ENCODE measurements at places on chromosomes 5 and 9. TPM values are rescaled to one million over a fixed set of nuclear protein-coding genes. Genes with fewer than 3 reads are reported as not detected.
A peak's percentile ranks its signal among the peaks of the same experiment; 100 is the strongest.

GRCh38 chr5:180399401-180400215 is 46.5 kb upstream of the GFPT2 start:
- H3K4me1 ChIP-seq, result no peaks in the 10 kb centered on the region
- H3K27me3 ChIP-seq, result peaks cover 2% of the 10 kb centered on the region
- H3K36me3 ChIP-seq, result no peaks in the 10 kb centered on the region
- DNase-seq, result no peak

Gene CA9
- total RNA-seq, result 1.5 TPM

Gene ADAMTSL1
- total RNA-seq, result 18.2 TPM

Gene EFNA5
- 8.8 TPM for total RNA-seq

Gene IL3
- not detected for total RNA-seq

Gene DBH
- total RNA-seq, result 0.08 TPM

GRCh38 chr9:133256686-133257091 is 18.3 kb downstream of the ABO start:
- H3K4me3 ChIP-seq, result peak overlapping the region; percentile 39
- H3K4me1 ChIP-seq, result peaks cover 23% of the 10 kb centered on the region
- peaks cover 14% of the 10 kb centered on the region for H3K36me3 ChIP-seq

- H3K27ac ChIP-seq, result no peak overlapping the region
- H3K4me1 ChIP-seq, result no peaks in the 10 kb centered on the region
- DNase-seq, result no peak
These were observed 16.5 kb upstream of the FBXL7 start for GRCh38 chr5:15483351-15484097.

- no peaks in the 10 kb centered on the region for H3K27me3 ChIP-seq
- DNase-seq, result no peak
- H3K27ac ChIP-seq, result no peak overlapping the region
- H3K36me3 ChIP-seq, result peaks cover 3% of the 10 kb centered on the region
These were observed 21.7 kb downstream of the PHF2 start for GRCh38 chr9:93597871-93598646.

GRCh38 chr5:130337179-130337888 is 433.1 kb downstream of the CHSY3 start:
- no peak overlapping the region for H3K4me3 ChIP-seq
- H3K4me1 ChIP-seq, result peaks cover 10% of the 10 kb centered on the region
- H3K36me3 ChIP-seq, result no peaks in the 10 kb centered on the region
- no peak for DNase-seq
- no peak overlapping the region for H3K27ac ChIP-seq
- H3K27me3 ChIP-seq, result no peaks in the 10 kb centered on the region

Gene PCDHB11
- 6.4 TPM for total RNA-seq

DNA sequence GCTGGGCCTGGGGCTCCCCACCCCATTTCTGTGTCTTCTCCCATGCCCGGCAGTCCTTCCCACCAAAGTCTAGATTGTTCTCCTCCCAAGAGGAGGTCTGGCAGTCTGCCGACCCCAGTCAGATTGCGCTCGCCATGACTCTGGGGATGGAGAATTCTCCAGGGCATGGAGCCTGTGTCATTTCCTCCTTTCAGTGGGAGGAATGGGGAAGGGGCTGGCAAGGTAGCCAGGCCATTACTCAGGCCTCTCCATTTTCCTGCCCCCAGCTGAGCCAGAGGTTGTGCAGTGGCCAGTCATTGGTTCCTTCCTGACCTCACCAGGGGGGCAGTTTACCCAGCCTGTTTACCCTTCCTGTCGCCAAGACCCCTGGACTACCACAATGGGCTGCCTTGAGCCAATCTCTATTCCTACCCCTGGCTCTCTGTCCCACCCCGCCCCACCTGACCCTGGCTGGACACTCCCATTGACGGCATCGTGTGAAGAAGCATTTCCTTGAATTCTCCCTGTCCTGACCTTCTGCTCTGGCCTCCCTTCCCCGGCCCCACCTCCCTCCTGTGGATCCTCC is 628 bp downstream of the SYNPO start:
- peaks cover 10% of the 10 kb centered on the region for H3K27me3 ChIP-seq
- peaks cover 22% of the 10 kb centered on the region for H3K4me1 ChIP-seq
- DNase-seq, result no peak
- no peak overlapping the region for H3K4me3 ChIP-seq
- H3K27ac ChIP-seq, result peak overlapping the region; percentile 57

DNA sequence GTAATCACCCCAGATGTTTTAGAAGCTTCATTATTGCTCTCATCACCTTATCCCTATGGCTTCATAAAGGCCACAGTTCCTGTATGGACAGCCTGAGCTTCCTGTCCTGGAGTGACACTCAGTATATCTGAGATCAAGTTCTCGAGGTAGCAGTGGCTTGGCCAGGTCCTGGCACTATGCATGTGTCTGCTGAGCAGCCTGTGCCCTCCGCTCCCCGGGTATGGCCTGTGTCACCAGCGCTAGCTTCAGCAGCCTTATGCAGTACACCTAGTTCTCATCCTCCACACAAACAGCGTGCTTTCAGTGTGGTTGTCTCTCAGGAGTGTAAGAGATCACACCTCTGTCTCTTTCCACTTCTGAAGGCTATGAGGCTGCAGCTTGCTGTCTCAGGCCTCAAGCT is 514.7 kb downstream of the DIRAS2 start:
- H3K27ac ChIP-seq, result no peak overlapping the region
- no peak for DNase-seq
- no peak overlapping the region for H3K4me3 ChIP-seq
- no peaks in the 10 kb centered on the region for H3K27me3 ChIP-seq

DNA sequence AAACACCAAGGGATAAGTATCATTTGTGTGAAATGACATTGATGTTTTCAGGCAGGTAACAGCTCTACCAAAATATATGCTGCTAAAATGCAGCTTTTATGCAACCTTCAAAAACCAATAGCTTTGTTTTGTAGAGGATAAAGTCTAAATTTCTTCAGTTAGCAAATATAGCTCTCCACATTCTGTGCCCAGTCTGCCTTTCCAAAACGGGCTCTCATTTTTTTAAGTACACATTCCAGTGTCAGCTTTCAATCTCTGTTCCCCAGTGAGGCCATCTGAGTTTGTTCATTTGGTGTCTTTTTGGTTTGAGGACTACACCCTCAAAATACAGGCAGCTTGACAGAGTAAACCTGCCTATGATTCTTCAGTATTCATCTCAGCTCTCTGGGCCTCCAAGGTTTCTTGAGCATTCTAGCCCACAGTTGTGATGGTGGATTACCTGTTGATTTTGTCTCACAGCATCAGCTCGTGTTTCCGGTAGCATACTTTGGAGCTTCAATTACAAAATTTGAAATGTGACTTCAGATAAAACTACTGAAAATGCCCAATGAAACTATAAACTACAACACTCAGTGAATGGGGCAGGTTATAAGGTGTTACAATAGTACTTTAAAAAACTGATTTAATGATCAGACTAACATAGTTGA is 55.7 kb downstream of the NR3C1 start:
- H3K27ac ChIP-seq, result no peak overlapping the region
- H3K27me3 ChIP-seq, result no peaks in the 10 kb centered on the region
- H3K4me3 ChIP-seq, result no peak overlapping the region
- no peak for DNase-seq
- H3K4me1 ChIP-seq, result no peaks in the 10 kb centered on the region

Gene FOXD4L5
- 0.10 TPM for total RNA-seq

DNA sequence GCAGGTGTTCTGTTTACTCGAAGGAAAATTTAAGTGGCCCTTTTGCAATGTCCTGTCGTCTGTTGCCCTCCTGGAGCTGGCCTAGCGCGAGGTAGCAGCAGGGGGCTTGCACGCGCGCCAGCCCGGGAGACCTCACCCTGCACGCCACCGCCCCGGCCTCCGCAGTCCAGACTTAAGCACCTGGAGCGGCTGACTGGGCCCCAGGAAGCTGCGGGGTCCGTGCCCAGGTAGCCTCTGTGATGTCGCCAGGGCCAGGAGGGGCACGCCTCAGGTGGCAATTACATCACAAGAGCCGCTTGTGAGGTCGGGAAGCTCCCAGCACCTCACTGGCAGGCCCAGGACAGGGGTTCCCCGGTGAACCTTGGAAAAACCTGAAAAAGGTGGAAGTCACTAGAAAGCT is at the start of gene SAXO1:
TSS of gene SAXO1 (minus strand) at position 195 of the 400 bp plus-strand sequence. CDS start 301 bp downstream, outside the sequence.
- DNase-seq, result no peak
- no peaks in the 10 kb centered on the region for H3K4me1 ChIP-seq
- peaks cover 4% of the 10 kb centered on the region for H3K36me3 ChIP-seq
- H3K4me3 ChIP-seq, result no peak within 1 kb of the TSS
- peaks cover 9% of the 10 kb centered on the region for H3K27me3 ChIP-seq
- no peak within 1 kb of the TSS for H3K27ac ChIP-seq

Gene LHX6
- 6.0 TPM for total RNA-seq

Gene CCDC187
- total RNA-seq, result 0.05 TPM

DNA sequence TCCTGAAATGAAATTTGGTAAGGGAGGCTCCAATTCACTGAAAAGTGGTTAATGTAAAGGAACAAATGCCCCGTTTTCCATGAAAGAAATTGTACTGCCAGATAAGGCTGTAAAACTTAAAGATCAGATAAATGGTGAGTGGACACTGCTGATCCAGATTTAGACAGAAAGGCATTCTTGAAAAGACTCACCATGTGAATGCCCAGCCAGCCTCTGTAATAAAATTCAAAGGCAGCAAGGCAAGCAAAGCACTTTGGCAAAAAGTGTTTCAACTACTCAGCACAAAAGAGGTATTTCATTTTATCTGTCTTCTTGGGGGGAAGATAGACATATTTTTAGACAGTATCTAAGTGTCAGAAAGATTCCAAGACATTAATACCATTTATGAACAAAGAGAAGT is 133.6 kb downstream of the MLLT3 start:
- no peak for DNase-seq
- no peak overlapping the region for H3K27ac ChIP-seq
- H3K4me3 ChIP-seq, result no peak overlapping the region
- no peaks in the 10 kb centered on the region for H3K36me3 ChIP-seq

- H3K4me1 ChIP-seq, result no peaks in the 10 kb centered on the region
- DNase-seq, result no peak
- H3K27me3 ChIP-seq, result peaks cover 1% of the 10 kb centered on the region
- peak overlapping the region; percentile 60 for H3K4me3 ChIP-seq
- H3K36me3 ChIP-seq, result peaks cover 77% of the 10 kb centered on the region
These were observed 67.8 kb downstream of the DROSHA start for GRCh38 chr5:31464081-31464480.

Gene NPR3
- total RNA-seq, result 73.3 TPM

Gene ZNG1F
- 8.2 TPM for total RNA-seq

DNA sequence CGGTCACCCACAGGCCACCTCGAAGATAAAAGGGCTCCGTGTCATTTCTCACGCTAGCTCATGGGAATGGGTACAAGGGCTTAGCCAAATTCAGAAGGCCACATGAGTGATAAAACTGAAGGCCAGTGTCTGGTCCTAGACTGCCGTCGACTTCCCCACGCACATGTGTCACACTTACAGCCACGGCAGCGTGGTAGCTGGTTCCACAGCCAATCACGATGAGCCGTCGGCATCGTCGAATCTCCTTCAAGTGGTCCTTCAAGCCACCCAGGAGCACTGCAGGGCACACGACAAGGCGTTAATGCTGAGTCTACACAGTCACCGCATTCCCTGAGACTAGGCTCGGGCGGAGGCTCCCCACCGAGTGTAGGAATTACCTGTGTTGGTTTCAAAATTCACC is 24.7 kb upstream of the MAPK9 start:
- no peaks in the 10 kb centered on the region for H3K4me1 ChIP-seq
- no peak for DNase-seq
- H3K27me3 ChIP-seq, result peaks cover 4% of the 10 kb centered on the region
- H3K27ac ChIP-seq, result no peak overlapping the region

DNA sequence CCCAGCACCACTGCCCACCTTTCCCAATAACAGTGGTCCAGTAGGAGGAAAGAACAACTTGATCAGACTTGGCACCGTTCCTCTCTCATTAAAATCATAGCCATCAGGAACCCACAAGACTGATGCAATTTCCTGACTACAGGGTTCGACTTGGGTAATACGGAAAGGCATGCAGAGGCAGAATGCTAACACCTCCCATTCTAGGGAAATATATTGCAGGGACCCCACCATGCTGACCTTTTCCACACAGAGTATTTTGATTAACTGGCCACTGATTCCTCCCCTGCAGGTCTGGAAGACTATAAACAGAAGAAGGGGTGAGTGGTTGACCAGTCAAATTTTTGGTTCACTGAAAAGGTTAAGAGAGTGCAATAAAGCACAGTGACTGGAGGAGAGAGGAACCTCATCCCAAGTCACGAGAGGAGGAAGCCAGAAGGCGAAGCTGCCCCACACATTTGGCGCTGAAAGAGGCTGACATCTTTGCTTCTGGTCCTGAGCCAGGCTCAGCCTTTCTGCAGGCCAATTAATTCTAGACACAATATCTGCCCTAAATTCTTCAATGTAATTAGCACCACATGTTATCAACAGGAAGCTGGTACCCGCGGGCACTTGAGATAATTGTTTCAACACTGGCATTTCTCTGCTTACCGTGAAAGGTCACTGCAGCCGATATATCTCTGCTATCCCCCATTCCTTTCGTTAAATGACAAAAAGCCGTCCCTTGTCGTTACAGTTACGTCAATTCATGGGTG is 64.7 kb upstream of the SPOCK1 start:
- H3K4me1 ChIP-seq, result peaks cover 10% of the 10 kb centered on the region
- peaks cover 7% of the 10 kb centered on the region for H3K27me3 ChIP-seq
- no peak for DNase-seq
- H3K36me3 ChIP-seq, result peaks cover 4% of the 10 kb centered on the region
- H3K4me3 ChIP-seq, result no peak overlapping the region
- no peak overlapping the region for H3K27ac ChIP-seq

Gene N4BP3
- 107 TPM for total RNA-seq

- no peak overlapping the region for H3K4me3 ChIP-seq
- H3K27ac ChIP-seq, result no peak overlapping the region
- H3K27me3 ChIP-seq, result no peaks in the 10 kb centered on the region
- H3K4me1 ChIP-seq, result no peaks in the 10 kb centered on the region
These were observed 229.8 kb downstream of the BNC2 start for GRCh38 chr9:16640649-16641048.

GRCh38 chr5:120014535-120014934 is 385.2 kb downstream of the FAM170A start:
- no peak overlapping the region for H3K4me3 ChIP-seq
- no peaks in the 10 kb centered on the region for H3K4me1 ChIP-seq
- no peaks in the 10 kb centered on the region for H3K36me3 ChIP-seq
- H3K27me3 ChIP-seq, result no peaks in the 10 kb centered on the region
- no peak overlapping the region for H3K27ac ChIP-seq
- DNase-seq, result no peak

DNA sequence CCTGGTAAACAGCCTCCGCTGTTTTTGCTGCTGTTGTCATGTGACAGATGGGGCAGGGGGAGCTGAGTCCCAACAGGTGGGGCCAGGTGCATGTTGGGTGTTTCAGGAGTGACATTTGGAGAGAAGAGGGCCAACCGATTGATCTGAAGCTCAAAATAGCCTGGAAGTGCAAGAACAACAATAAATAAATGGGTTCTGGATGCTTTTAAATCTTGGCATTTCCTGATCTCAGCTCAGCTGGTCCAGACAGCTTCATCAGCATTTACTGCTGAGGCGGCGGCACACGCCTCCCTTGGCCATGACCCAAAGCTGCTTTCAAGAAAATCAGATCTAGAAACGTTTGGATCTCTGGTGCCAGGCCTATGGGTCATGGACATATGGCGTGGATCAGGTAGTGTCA is 70.5 kb downstream of the PPARGC1B start:
- no peak for DNase-seq
- no peak overlapping the region for H3K4me3 ChIP-seq
- H3K27ac ChIP-seq, result no peak overlapping the region
- peaks cover 5% of the 10 kb centered on the region for H3K27me3 ChIP-seq
- no peaks in the 10 kb centered on the region for H3K36me3 ChIP-seq

Gene MAML1
- total RNA-seq, result 30.0 TPM
